ENCODE measurements at places on chromosomes 2 and 18.

GRCh38 chr2:27251766-27252165 lies 11.1 kb downstream of the SLC30A3 start:
- DNase-seq: no peak

- DNase-seq: no peak
Observed at GRCh38 chr2:86416146-86416545, 25.0 kb upstream of the KDM3A start.

- peak; percentile 92 for DNase-seq
Observed at GRCh38 chr18:11310476-11311086, 161.2 kb upstream of the PIEZO2 start.

- DNase-seq: no peak
Observed at GRCh38 chr2:120468136-120468535, 122.2 kb downstream of the INHBB start.

Measured in endodermal cell (in vitro differentiated cells).